ENCODE measurements at places on chromosomes 3 and 15.

DNA sequence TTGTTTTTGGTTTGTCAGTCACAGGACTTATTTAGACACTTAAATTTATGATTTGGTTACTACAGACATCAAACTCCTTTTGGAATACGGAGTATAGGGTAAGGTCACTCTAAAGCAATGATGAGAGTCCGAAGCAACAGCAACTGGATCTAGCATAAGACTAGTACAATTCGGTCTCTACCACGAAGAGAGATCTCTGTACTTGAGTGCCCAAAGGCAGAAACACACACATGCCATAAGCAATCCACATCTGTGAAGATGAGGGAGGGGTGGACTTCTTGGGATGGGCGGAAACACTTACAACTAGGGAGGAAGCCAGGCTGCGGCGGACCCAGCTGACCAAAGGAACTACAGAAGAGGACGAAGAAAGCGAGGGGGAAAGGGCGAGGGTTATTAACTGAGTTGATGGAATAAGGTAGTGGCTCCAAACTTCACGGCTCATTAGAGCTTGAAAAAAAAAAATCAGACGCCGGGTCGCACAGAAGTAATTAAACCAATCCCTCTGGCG, 595 bp downstream of the DPH6 start:
- peak; percentile 1 for DNase-seq

GRCh38 chr3:58260733-58261132, 23.1 kb downstream of the ABHD6 start:
- no peak for DNase-seq

DNA sequence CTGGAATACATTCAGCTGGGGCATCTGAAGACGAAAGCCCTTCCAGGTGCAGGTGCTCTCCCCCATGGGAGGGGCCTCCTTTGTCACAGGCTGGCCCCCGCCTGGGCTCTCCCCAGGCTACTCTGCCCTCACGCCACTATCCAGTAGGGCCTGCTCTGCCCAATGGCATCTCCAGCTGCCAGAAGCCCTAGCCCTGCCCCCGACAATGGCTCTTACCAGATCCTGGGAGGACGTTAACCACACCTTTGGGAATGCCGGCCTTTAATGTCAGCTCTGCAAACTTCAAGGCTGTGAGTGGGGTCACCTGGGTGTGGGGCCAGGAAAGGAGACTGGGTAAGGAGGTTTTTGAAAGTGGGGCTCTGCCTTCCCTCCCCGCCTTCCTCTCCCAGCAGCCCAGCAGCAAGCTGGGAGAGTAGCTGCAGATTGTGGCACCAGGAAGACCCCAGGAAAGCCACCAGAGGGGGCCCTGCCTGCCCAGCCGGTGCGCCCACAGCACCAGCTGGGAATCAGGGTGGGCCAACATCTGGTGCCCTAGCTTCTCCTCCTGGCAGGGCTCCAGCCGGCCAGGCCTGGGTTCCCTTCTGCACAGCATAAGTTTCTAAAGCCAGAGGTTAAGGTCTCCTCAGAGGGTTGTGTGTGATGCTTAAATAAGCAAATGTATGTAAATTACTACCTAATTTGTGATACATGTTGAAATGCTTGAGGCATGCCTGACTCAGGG, 40.4 kb upstream of the SLC41A3 start:
- DNase-seq = no peak

GRCh38 chr3:142433110-142433509, 14.7 kb downstream of the XRN1 start:
- no peak for DNase-seq

- peak; percentile 33 for DNase-seq
Measured at GRCh38 chr15:41603941-41604911, 45.2 kb downstream of the TYRO3 start.

DNA sequence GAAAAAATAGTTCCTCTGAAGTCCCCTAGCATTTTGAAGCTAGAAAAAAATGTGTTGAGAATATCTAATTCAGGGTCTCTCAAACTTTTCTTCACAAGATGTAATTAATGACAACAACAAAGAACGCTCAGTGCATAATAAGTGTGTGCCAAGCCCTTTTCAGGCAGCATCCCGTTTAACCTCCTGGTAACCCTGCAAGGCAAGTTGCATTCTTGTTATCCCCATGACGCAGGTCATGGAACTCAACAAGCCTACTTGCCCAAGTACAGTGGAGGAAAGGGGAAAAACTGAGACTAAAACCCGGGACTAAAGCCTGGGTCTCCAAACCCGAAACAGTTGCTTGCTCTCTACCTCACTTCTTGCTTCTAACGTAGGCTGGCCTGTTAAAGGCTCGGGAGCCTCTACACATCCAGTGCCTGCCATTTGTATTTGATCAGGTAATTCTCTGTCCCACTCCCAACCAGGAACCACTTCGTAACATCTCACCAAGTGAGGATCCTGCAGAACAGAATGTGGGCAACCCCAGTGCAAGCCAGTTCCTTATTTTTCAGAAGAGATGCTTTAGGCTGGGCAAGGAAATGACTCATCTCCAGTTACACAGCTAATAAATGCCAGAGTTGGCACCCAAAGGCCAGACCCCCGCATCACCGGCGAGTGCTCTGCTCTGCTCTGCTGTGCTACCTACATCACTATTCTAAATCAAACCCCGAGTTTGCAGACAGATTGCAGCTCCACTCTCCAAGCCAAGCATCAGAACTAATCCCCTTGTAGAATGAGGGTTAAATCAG, 28.3 kb downstream of the LMCD1 start:
- DNase-seq = no peak

DNA sequence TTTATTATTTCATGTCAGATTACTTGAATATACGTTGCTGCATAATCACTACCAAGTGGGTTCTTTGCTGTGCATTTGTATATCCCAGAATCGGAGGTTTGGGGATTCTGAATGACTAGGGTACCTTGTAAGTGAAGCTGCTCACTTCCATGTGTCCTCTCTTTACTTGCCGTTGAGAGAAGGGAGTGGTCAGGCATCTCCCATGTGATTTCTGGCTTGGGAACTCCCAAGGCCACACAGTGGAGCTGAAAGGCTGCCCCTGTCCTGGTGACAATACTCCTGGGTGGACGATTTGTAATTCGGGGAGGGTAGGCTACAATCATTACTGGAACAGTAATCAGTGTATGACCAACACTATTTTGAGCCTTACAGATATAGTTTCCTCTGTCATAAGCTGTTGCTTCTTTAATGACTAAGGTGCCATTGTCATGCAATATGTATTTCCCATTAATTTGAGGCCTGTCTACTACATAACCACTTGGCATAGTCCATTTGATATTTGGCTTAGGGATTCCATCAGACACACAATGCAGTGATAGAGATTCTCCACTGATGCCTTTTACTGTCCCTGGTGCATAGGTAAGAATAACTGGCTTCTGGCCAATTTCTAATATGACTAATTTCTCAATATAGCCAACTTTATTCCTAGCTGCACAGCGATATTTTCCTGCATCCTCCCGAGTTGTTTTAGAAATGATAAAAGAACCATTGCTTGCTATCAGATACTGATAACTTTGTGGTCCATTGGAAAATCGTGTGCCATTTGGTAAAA, 24.0 kb downstream of the IGSF10 start:
- no peak for DNase-seq

DNA sequence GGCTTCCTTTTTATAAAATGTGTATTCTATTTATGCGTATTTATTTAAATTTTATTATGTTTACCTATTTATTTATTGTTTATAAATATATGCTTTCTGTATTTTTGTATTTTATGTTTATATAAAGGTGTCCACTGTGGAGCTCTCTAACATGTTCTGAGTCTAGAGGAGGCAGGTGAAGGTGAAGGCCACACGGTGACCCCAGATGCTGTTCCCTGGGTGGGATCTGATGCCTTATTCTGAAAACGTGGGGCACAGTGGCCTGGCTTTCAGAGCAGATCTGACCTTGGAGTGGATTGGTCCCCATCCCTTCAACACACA, 104.7 kb upstream of the SLC7A14 start:
- DNase-seq = no peak

- peak; percentile 45 for DNase-seq
Measured at GRCh38 chr3:151203051-151203420, at the start of gene GPR171. TSS of gene GPR171 (minus strand) at chr3:151203216. CDS start at chr3:151199386, 3,830 bp downstream.

DNA sequence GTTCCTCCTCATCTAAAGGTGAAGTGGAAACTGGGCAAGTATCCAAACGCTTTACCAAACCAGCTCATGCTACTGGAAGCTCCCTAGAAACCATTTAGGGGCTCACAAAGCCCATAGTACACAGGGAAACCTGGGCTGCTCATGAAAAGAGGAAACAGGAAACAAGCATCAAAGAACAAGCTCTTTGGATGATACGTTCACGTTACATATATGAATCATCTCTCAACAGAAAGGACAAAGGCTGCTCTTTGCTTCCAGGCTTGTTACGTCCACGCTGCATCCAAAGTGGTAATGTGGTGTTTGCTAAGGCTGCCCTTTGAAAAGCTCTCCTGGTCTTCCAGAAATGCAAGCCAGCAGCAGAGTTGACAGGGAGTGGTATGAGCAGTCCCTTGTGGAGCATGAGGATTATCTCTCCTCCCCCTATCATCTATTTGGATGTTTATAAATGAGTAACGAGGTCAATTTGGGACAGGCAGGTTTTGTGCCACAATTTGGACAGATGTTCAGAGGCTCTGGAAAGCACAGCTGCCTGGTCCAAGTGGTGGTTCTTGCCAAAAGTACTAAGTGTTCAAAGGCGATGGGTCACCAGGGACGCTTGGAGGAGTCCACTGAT, 98.0 kb upstream of the RORA start:
- no peak for DNase-seq

DNA sequence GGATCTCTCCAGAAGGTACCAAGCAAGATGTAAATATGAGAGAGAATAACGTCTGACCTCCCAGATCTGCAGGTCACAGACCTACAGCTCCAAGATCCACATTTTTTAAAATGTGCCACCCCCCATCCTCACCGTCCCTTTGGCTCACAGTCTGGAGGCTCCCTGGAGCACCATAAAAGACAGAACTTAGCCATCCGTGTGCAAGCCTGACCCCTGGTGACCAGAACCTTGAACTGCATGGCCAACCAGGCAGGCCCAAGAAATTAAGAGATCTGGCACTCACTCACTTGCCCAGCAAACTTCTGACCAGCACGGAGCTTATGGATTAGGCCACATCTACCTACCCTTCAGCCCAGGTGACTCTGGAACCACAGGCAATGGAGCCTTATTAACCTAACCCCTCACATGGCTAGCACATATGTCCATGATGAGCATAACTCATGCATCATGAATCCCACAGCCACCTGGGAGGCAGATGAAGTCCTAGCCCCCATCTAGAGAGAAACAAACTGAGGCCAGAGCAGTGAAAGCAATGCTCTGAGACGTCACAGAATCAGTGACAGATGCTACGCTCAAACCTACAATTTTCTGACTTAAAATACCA, 275.3 kb downstream of the UACA start:
- peak; percentile 34 for DNase-seq

DNA sequence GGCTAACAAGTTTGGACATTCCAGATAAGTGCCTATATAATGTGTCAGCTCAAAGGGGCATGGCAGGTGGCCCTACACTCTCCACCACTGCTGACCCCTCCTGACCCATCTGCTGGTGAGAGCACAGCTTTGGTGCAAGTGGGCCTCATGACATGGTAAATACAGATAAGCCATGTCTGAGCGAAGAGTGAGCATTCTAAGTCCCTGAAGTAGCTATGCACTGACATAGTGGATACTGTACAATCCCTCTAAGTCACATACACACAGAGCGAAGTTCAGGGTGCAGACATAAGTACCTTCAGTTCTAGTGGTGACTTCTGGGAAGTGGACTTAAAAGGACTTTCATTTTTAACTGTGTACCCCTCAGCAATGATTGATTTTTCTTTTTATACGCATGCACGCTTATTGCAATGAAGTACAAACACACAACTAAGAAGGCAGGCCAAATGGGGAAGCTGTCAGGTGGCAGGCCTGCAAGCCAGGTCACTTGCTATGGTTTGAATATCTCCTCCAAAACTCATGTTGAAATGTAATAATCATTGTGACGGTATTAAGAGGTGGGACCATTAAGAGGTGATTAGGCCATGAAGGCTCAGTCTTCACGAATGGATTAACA, 41.5 kb downstream of the TBC1D2B start:
- DNase-seq = no peak

- DNase-seq = no peak
Measured at GRCh38 chr3:53142986-53143385, 12.8 kb upstream of the RFT1 start.

GRCh38 chr3:14177580-14178246, 688 bp downstream of the XPC start:
- DNase-seq = no peak

DNA sequence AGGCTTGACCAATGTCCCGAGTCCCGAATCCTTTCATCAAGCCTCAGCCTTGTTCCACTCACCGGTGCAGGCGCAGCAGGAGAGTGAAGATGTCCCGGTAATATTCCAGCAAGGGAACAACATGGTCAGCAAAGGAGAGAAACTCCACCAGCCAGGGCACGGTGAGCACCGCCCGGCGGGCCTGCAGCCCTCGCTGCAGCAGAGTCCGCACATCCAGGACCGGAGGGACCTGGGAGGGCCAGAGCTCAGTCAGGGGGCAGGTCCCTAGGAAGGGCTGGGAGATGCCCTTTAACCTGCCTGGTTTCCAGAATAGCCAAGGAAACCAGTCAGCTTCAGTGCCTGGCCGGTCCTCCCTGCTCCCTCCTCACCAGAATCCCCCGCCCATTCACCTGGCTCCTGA, 6.4 kb downstream of the CDAN1 start:
- DNase-seq = no peak

GRCh38 chr15:98174286-98174685, 213.8 kb downstream of the ARRDC4 start:
- no peak for DNase-seq

GRCh38 chr3:56855856-56856512, 54.2 kb upstream of the ARHGEF3 start:
- DNase-seq = no peak

DNA sequence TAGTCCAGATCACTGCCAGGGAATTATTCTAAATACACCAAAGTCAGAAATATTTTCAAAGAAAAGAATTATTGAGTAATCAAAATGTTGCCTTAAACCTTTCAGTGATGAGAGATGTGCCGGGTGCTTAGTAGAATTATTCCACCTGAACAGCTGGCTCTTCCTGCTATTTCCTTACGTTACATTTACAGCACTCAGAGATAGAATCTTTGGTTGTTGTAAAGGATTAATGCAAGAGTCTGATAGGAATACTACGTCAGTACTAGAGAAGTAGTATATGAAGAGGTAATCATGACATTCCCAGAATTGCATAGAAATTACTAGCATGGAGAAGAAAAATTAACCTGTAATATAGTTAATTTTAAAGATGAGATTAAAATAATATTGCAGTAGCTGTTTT, 50.9 kb upstream of the ZDHHC23 start:
- no peak for DNase-seq

GRCh38 chr3:22159004-22159695, 408.1 kb upstream of the ZNF385D start:
- DNase-seq = no peak

DNA sequence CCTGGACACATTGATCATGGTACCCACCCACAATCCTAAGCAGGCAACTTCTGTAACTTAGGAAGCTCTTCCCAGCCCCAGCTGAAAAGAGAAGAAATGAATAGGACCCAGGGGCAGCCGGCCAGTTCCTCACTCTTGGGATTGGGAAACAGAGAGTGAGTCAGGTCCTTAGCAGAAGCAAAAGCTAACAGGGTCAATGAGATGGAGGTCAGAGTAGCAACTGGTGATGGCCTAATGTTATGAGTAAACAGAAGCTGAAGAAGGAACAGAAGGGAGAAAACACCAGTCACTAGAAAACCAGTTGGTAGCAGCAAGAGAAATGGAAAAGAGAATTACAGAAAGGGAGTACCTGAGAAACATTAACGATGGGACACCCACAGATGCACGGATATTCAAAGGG, 20.0 kb downstream of the RIOX2 start:
- DNase-seq = no peak

- DNase-seq = no peak
Measured at GRCh38 chr15:49238342-49238741, 68.3 kb downstream of the GALK2 start.

GRCh38 chr3:12503126-12503957, 19.1 kb downstream of the TSEN2 start:
- no peak for DNase-seq

Measured in activated CD8-positive, alpha-beta memory T cell treated with anti-CD3 and anti-CD28 coated beads for 1 hour (primary cell).